Caco-2 (cell line): ENCODE measurements at places on chromosomes 2 and 18. TPM values are rescaled to one million over a fixed set of nuclear protein-coding genes. Genes with fewer than 3 reads are reported as not detected.

Gene CASP8
- total RNA-seq, result 32.1 and 33.4 TPM in 2 replicates

DNA sequence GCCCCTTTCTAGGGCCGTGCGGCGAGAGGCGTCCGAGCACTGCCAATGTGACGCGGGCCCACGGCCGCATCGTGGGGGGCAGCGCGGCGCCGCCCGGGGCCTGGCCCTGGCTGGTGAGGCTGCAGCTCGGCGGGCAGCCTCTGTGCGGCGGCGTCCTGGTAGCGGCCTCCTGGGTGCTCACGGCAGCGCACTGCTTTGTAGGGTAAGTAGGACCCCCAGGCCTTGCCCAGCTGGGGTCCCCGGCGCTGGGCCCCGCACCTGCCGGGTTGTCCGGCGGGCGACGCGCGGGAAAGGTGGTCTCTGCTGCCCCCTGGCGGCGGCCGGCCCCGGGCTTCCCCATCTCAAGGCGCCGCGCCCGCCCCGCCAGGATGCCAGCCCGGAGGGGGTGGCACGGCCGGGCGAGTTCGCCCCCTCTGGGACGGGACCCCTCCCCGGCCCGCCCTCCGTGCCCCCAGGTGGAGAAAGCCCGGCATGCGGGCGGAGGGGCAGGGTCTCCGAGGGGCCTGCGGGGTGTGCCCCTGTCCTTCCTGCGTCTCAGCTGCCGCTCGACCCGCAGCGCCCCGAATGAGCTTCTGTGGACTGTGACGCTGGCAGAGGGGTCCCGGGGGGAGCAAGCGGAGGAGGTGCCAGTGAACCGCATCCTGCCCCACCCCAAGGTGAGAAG lies 1.9 kb downstream of the PRSS56 start:
- H3K27me3 ChIP-seq, result no peaks in the 10 kb centered on the region
- DNase-seq, result peak; percentile 66
- no peak overlapping the region for H3K27ac ChIP-seq
- no peaks in the 10 kb centered on the region for H3K36me3 ChIP-seq
- H3K4me1 ChIP-seq, result peaks cover under 1% of the 10 kb centered on the region; the same call in 1 of the 2 replicates

Gene LYG1
- 0.67 and 0.93 TPM in 2 replicates for total RNA-seq

Gene MYCN
- 46.6 and 54.4 TPM in 2 replicates for total RNA-seq

GRCh38 chr2:223554923-223555322 lies 47.2 kb downstream of the SCG2 start:
- H3K36me3 ChIP-seq, result no peaks in the 10 kb centered on the region
- 0 out of 2 replicates have a peak, but pooled peaks cover 4% of the 10 kb centered on the region for H3K4me1 ChIP-seq
- H3K27me3 ChIP-seq, result 0 out of 2 replicates have a peak, but pooled peaks cover 1% of the 10 kb centered on the region

Gene BMPR2
- total RNA-seq, result 27.2 and 28.1 TPM in 2 replicates

Gene CYP26B1
- 1.7 and 2.8 TPM in 2 replicates for total RNA-seq

DNA sequence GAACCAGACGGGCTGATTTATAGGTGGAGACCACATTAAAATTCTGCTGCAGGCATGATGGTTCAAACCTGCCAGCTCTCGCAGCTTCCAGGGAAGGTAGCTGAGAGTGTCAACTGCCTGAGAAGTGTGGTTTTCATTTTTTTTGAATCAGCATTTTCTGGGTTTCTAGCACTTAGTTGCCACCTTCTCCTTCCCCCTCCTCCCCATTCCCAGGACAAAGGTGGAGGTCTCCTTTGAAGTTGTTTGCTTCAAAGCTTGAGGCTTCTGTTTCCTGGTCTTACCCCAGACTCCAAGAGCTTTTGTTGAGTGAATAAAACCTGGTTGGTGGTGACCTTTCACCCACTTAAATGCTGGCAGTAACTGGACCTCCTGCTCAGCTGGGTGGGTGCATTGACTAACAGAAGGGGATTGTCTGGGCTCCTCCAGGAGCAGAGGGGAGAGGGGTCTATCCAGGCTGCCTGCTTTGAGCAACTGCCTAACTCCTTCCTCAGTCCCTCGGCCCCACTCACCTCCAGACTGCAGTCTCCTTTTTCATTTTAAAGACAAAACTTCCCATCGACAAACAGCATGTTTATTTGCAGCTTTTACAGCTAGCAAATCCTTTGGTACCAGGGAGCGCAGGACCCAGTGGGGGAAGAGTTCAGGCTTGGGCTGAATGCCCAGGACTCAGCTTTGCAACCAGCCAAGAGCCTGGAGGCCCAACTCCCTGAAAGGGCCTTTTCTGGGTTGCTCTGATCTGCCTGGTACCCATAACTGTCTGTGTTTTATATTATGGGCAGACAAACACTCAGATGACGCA lies 3.5 kb downstream of the RHOB start:
- no peak overlapping the region for H3K27ac ChIP-seq
- no peak overlapping the region for H3K4me3 ChIP-seq
- DNase-seq, result no peak
- H3K4me1 ChIP-seq, result peaks cover 21% of the 10 kb centered on the region

Gene ZC3H8
- total RNA-seq, result 17.6 and 19.9 TPM in 2 replicates
